ENCODE measurements at places on chromosomes 7 and 10.

- DNase-seq, result no peak
Measured at GRCh38 chr10:133481086-133481643, 27.4 kb downstream of the SCART1 start.

- no peak for DNase-seq
Measured at GRCh38 chr7:95715274-95715673, 57.1 kb upstream of the DYNC1I1 start.

- DNase-seq, result no peak
Measured at GRCh38 chr10:123449234-123449962, 216.8 kb upstream of the GPR26 start.

- peak; percentile 64 for DNase-seq
Measured at GRCh38 chr10:47031211-47031900, 120.1 kb downstream of the PTPN20 start.

DNA sequence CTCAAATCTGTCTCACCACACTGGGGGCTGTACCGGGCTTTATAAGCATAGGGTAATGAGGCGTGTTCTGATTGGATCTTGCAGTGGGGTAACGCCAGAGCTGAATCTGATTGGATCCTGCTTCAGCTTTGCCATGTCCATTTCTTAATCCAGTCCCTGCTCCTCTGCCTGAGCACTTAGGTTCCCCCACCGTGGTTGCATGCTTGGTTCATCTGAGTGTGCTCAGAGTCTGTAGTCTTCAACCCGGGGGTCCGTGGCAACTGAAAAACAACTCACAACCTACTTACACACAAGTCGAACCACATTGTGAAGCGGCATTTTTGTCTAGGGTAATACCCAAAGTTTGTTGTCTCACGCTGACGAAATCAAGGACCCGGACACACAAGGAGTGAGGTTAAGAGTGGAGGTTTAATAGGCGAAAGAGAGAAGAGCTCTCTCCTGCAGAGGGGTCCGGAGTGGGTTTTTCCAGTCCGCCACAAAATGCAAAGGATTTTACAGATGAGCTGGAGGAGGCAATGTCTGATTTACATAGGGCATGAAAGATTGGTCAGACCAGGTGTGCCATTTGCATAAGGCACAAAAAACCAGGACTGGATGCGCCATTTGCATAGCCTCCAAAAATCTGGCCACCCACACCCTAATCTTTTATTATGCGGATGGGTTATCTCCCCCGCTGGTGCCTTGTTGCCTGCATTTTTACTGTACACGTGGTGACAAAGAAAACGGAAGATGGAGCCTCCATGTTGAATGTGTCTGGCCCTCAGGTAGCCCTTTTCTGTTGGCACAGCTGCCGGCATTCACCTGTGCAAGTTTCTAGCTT is 641.8 kb upstream of the FOXK1 start:
- DNase-seq, result no peak

DNA sequence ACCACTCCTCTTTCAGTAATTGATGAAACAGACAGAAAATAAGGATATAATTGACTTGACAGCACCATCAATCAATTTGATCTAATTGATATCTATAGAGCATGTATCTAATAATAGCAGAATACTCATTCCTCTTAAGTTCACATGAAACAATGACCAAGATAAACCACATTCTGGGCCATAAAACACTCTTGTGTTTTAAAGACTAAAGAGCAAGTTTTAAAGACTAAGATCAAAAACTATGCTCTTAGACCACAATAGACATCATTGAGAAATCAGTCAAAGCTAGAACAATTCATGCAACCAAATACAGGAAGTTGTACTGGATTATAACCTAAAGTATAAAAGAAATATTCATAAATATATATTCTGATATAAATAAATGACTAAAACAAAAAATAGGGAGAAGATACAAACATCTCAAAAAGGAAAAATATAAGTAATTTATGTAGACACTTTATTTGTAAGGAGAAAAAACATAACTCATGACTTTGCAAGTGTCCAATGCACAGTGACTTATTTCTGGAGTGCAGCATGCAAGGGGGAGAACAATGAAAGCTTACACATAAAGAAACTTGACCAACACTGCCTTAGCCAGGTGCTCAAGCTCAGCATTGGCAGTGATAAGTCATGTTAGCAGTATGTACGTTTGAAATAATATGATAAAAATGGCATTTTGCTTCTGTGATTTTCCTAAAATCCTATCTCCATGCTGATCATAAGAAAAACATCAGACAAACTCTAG is 312.7 kb upstream of the IGFBP3 start:
- DNase-seq, result no peak

DNA sequence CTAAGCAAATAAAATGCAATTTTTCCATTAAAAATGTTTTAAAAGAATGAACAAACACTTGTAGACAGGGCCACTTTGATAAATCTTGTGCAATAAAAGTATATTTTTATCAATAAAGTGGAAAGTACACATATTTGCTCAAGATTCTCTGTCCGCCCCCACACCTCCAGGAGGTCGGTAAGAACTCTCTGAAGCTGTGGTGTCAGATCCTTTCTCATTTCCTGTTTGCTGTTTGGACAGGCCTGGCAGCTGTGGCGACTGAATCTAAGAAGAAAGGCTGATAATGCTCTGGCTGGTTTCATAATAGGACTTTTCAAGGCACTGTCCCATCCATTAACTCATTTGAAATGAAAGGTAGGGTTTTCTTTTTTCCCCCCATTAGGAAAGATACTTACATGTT is 15.3 kb upstream of the ASB4 start:
- no peak for DNase-seq

DNA sequence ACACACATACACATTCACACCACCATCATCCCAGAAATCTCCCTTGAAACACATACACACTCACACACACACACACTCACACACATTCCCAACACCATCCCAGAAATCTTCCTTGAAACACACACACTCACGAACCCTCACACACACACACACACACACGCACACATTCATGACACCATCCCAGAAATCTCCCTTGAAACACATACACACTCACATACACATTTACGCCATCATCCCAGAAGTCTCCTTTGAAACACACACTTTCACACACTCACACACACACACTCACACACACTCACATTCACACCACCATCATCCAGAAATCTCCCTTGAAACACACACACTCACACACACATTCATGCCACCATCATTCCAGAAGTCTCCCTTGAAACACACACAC is 360 bp upstream of the OPN4 start:
- DNase-seq, result no peak

DNA sequence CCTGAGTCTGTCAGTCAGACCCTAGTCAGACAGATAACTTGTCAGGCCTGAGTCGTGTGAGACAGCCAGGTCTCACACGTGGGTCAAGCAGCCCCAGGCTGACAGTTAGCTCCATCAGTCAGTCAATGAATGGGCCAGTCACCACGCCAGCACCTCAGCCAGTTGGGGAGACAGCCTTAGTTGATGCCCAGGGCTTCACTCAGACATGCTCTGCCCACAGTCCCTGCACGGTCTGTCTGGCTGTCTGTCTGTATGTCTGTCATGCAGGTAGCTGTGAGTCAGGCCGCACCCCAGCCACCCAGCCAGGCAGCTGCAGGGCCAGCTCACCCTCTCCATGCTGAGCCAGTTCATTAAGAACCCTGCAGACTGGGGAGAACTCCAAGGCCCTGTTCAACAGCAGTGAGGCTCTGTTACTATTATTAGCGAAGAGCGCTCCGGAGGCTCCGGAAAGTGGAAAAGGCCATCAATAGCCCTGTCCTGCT is 141.1 kb upstream of the PCBD1 start:
- DNase-seq, result no peak

DNA sequence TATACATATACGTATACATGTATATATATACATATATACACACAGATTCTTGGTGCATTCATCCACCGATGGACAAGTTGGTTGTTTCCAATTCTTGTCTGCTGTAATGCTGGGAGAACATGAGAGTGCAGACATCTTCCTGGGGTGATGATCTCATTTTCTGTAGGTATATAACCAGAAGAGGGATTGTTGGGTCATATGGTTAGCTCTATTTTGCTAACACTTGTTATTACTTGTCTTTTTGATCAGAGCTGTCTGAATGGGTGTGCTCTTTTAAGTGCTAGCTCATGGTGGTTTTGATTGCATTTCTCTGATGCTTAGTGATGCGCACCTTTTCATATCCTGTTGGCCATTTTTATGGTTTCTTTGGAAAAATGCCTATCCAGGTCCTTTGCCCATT is 106.4 kb downstream of the TAX1BP1 start:
- no peak for DNase-seq

DNA sequence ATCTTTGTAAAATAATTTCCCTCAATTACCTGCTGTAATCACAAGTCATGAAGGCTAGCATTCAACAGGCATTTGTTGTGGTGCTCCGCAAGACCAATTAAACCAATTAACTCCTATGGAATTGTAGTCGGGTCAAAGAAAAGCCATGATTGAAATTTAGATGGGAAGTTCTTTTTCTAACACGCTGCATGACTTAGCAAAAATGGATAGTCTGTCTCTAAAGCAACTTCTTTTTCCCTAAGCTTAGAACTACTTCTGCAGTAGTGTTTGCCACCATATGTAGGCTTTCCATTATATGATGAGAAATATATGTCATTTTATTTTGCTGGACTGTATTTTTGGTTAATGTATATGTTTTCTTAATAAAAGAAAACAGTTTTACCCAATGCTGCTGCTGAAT is 119.1 kb downstream of the TSPAN12 start:
- no peak for DNase-seq

DNA sequence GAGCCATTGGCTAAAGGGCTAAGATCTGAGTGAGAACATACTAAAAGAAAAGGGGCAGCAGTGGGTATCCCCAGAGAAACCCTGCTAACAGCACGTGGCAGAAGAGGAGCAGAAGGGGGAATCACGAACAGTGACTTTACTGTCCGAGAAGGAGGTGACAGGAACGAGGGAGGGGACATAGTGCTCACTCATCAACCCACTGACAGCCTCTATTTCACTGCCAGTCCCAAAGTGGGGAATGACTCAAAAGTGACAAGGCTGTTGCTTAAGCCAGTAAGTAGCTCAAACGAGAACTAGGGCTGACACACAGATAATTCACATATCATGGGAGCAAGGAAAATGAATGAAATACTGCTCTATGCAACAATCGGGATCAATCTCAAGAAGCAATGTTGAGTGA is 92.7 kb downstream of the RSU1 start:
- no peak for DNase-seq

GRCh38 chr10:60448246-60448645 is 58.6 kb upstream of the ANK3 start:
- DNase-seq, result peak; percentile 9

GRCh38 chr7:151198945-151199848 is 11.1 kb downstream of the H2BK1 start:
- no peak for DNase-seq

- no peak for DNase-seq
Measured at GRCh38 chr7:135704698-135705097, 23.3 kb downstream of the SLC13A4 start.

DNA sequence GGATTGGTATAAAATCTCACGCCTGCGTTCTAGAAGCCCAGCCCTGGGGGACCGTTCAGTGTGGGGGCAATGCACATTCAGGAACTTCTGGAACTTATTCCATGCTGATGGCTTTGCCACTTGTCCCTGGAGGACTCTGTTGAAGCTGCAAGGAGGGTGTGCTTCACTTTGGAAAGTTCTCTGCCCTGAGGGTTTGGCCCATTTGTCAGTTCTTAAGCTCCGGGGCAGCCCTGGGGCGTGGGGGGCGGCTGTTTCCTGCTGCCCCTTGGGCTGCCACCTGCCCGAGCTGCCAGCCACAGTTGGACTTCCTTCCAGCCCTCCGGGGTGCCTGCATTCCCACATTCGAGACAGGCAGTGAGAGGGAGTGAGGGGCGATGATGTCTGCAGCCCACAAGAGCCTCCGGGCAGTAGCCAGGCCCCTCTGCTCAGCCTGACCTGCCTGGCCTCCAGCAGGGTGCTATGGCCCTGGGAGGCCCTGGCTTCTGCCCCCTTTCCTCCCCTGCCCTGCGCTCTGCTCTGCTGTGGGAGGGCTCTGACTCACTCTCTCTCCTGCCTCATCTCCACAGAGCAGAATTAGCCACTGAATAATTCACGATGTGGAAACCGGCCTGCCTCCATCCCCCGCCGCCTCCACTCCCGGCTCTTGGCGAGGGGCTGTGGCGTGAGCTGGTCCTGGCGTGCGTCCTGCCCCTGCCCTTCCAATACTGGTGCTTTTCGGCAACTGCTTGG is 1.9 kb downstream of the TTYH3 start:
- peak; percentile 93 for DNase-seq

DNA sequence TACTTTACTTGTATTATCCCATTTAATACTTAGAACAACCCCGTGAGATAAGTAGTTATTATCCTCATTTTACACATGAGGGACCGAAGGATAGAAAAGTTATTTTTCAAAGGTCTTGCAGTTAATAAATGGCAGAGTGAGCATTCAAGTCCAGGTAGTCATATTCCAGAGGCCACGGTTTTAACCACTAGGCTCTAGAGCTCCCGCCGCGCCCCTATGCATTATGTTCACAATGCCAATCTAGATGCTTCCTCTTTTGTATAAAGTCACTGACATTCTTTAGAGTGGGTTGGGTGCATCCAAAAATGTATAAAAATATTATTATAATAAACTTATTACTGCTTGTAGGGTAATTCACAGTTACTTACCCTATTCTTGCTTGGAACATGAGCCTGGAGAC is 11.4 kb upstream of the CFAP69 start:
- no peak for DNase-seq

- no peak for DNase-seq
Measured at GRCh38 chr10:43151371-43151770, 13.1 kb downstream of the CSGALNACT2 start.

DNA sequence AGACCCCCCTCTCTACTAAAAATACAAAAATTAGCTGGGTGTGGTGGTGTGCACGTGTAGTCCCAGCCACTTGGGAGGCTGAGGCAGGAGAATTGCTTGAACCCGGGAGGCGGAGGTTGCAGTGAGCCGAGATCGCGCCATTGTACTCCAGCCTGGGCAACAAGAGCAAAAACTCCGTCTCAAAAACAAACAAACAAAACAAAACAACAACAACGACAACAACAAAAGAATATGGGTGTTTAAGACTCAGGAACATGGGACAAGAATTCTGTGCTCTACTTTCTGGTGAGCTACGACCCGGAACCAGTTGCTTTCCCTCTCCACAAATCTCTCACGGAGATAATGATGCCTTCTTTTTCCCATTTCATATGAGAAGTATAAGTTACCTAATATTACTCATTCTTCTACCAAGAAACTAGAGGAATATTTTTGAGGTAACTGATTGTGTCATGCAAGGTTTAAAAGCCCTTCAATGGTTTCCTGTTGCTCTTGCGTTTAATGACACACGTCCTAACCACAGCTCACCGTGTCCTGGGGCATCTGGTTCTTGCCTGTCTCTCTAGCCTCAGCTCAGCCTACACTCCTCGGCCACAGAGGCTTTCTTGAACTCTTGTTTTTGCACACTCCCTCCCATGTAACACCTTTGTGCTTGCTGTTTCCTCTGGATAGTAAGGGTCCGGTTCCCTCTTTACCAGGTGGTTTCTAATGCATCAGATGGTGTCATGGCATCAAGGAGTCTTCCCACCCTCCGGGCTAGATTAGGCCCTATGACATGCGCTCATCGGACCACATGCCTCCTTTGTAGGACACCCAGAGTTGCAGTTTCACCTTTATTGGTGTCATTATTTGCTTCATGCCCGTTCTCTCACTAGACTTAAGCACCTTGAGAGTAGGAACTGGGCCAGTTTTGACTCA is 67.5 kb downstream of the PFKFB3 start:
- no peak for DNase-seq

All from GM03348 (cell line).